ENCODE measurements at places on chromosomes 5 and 9. TPM values are rescaled to one million over a fixed set of nuclear protein-coding genes. Genes with fewer than 3 reads are reported as not detected.

Gene NTRK2
- total RNA-seq = 0.38 TPM

Gene TEX48
- not detected for total RNA-seq

DNA sequence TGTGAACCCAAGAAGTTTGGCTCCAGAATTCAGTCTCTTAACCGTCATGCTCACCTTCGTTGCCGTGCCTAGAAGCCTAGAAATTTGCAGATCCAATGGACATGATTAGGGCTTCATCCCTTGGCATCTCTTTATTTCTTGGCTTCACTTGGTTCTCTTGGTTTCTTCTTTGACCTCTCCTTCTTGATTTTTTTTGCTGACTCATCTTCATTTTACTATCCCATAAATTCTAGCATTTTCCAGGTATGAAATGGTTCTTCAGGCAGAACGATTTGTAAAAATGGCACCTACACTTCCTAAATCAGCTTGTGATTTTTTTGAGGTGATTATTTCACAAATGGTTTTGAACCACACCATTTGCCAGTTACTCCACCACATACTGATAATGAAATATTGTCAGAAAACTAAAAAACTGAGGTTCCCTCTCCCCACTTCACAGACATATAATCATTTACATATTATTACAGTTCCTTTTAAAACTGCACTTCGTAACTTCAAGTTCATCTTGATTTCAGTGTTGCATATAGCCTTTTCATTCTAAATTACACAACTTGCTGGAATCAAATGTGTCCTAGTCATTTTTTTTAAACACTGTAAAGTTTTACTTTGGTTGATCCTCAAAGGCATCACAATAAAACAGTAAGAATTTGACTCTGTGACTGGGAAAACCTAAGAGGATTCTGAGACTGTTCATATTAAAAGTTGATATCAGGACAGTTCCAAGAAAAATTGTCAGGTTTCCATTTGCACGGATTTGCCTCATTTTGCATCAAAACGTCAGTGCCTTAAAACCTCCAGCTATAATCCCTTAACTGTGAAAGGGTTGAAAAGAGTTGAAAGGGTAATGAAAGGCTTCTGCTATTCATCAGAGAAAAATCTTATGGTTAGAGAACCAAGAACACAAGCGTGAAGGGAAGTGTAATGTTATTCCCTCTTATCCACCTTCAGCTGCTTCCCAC, 8.9 kb upstream of the NREP start:
- no peaks in the 10 kb centered on the region for H3K27me3 ChIP-seq
- no peak overlapping the region for H3K4me3 ChIP-seq
- no peak overlapping the region for H3K27ac ChIP-seq

DNA sequence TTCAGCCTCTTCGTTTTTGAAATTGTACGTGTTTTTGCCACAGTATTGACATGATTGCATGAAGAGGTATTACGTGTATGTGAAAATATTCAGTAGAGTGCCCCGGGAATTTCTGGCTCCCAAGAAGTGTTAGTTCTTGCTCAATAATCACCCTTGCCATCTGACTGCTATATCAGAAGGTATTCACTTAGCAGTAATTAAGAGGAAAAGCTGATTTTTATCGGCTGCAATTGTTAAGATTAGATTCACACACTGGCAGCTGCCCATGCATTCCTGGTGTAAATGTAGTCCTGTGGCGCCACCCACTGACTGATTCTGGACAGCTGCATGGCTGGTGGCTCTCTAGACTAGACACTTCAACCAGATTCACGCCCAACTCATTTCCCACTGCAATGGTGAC, 440.1 kb upstream of the ADAMTS16 start:
- peaks cover 13% of the 10 kb centered on the region for H3K27me3 ChIP-seq
- no peak overlapping the region for H3K4me3 ChIP-seq
- DNase-seq = peak; percentile 93
- H3K4me1 ChIP-seq = no peaks in the 10 kb centered on the region

- H3K27me3 ChIP-seq = no peaks in the 10 kb centered on the region
- H3K27ac ChIP-seq = no peak overlapping the region
- peaks cover 35% of the 10 kb centered on the region for H3K36me3 ChIP-seq
- DNase-seq = no peak
- H3K4me1 ChIP-seq = no peaks in the 10 kb centered on the region
Measured at GRCh38 chr5:64914396-64914795, 145.7 kb downstream of the CWC27 start.

Measured in endodermal cell (in vitro differentiated cells).